A673 (cell line): ENCODE measurements at places on chromosomes 6 and 20. TPM values are rescaled to one million over a fixed set of nuclear protein-coding genes. Genes with fewer than 3 reads are reported as not detected.

- H3K27me3 ChIP-seq, result peaks cover 23% of the 10 kb centered on the region
- no peaks in the 10 kb centered on the region for H3K36me3 ChIP-seq
- no peak within 1 kb of the TSS for H3K27ac ChIP-seq
- H3K4me1 ChIP-seq, result no peaks in the 10 kb centered on the region
Measured at GRCh38 chr20:62427172-62428001, at the start of gene RBBP8NL. RBBP8NL (minus strand) TSS chr20:62427539; CDS start chr20:62419647, 7,892 bp downstream.

- no peaks in the 10 kb centered on the region for H3K27me3 ChIP-seq
- H3K4me1 ChIP-seq, result no peaks in the 10 kb centered on the region
- H3K27ac ChIP-seq, result no peak overlapping the region
- DNase-seq, result no peak
- no peak overlapping the region for H3K4me3 ChIP-seq
Measured at GRCh38 chr6:53691667-53692133, 26.1 kb upstream of the KLHL31 start.

- H3K4me1 ChIP-seq, result no peaks in the 10 kb centered on the region
- no peaks in the 10 kb centered on the region for H3K36me3 ChIP-seq
Measured at GRCh38 chr6:93323630-93324029, 95.7 kb downstream of the EPHA7 start.

Gene ADGRB3
- total RNA-seq, result 7.7 and 8.1 TPM in 2 replicates

DNA sequence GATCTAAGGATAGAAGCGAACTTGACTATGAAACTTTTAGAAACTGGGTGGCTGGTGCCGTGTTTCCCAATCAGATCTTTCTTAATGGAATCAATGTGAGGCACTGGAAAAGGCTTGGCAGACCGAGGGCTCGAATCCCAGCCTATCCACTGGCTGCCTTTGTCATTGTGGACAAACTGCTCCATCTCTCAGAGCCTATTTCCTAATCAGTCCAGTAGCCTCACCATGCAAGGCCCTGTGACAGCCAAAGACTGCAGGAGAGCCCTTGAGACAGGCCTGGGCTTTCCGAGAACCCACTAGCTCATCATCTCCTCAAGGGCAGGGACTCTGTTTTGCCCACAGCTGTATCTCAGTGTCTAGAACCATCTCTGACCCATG is 43.4 kb downstream of the SPDEF start:
- no peak overlapping the region for H3K4me3 ChIP-seq
- no peaks in the 10 kb centered on the region for H3K4me1 ChIP-seq
- no peaks in the 10 kb centered on the region for H3K36me3 ChIP-seq

Gene RNF144B
- total RNA-seq, result 0.82 and 1.0 TPM in 2 replicates
